Effector memory CD4-positive, alpha-beta T cell (primary cell): ENCODE measurements at places on chromosomes 6 and 20.
A peak's percentile ranks its signal among the peaks of the same experiment; 100 is the strongest.

GRCh38 chr6:111122458-111123286 lies 35.4 kb downstream of the SLC16A10 start:
- no peak for DNase-seq

- no peak for DNase-seq
Measured at GRCh38 chr20:63166193-63167020, 49.5 kb downstream of the YTHDF1 start.

GRCh38 chr6:78231002-78231401 lies 578.2 kb downstream of the MEI4 start:
- no peak for DNase-seq

- no peak for DNase-seq
Measured at GRCh38 chr6:102085257-102085656, 691.7 kb downstream of the GRIK2 start.

DNA sequence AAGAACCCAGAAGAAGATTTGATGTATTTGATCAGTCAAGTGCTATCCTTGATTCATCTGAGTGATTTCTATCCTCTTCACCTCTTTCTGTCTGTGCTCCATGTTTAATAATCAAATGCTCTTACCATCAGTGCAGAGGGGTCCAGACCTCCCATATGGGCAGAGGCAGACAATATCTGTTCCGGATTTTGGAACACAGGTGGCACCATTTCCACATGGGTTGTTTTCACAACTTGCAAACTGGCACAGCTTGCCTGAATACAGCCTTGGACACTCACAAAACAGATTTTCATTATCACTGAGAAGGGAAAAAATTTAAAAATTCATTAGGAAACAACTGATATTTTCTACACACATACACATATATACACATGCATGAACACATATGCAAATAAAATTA lies 228.5 kb downstream of the PHF3 start:
- no peak for DNase-seq

DNA sequence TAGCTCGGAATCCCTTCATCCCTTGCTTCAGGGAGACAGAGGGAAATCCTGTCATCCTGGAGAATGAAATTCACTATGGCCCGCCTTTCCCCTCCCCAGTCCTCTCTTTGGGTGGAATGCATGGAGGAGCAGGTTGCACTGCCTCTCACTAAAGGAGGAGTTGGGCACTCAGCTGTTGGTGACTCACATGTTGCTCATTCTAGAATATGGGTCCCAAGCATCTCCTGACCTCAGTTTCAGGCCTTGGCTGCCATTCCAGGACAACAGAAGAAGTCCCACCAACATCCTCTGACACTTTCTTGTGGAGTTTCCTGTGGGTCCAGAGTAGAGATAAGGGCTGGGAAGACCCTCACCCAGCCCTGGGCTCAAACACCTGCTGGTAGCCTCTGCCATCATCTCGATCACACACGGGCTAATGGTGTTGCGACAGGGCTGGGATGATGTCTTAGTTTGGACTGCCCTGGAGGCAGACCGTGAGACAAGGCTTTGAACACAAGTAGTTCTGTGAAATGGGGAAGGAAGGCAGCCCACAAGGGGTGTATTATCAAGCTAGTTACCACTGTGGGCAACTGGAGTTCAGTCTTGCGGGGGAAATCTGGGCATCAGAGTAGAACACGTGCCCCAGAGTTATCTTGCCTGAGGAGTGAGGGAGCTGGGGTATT lies 52.4 kb upstream of the RNF24 start:
- no peak for DNase-seq

DNA sequence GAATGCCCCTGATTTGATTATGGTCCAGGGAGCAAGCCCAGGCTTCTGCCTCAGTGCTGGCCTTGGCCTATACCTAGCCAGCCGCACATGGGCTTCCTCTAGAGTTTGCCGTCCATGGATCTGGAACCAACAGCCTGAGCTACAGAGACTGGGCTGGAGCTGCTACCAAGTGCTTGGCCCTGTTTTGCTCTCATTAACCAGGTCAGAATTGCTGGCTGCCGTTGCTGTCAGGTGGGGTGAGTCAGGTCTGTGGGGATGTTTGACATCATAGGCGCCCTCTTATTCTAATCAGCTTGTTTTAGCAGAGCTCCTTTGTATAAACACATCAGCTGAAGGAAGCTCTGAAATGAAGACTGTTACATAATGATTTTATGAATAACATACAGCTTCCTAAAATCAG lies 83.1 kb upstream of the PHACTR2 start:
- no peak for DNase-seq

DNA sequence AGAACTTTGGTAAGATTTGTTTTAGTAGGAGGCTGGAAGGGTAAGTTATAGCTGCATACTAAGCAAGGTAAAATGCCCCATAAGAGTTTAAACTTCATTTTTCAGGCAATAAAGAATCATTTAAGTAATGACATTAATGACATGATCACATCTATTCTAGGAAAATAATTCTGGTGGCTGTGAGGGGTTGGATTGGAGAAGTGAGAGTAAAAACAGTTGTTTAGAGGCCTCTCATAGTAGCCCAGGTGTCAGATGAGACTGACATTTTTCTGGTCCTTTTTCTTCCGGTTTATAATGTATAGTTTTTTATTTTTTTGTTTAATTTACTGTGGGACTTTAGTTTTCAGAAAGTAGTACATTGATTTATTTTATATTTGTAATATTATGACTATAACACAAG lies 40.8 kb downstream of the ITCH start:
- no peak for DNase-seq

DNA sequence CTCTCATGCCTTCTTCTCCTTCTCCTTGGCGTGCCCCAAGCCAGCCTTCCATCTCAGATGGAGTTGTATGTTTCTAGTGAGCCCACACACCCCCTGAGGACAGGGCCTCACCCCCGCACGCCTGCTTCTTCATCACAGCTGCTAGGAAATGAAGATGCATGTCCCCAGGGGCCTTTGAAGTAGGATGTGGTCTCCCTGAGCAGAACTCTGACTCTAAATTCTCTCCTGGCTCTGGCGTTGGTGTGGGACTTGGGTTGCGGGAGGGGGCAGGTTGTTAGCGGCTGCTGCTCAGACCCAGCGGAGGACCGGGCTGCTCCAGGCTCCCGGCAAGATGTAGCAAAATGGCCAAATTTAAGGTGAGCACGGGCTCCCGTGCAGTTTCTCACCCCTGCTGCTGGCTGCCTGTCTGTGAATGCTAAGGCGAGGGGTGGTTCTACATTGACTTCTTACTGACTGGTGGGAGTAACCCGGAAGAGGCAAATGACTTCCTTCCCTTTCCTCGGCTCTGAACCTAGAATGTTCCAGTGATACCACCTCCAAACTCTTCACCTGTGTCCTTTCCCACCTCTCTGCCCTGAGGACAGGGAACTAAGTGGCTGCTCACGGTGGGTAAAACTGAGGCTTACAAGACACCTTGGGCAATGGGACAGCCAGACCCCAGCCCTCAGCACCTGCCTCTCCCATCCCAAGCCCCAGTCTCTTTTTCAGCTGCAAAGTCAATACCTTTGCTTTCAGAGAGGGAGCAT lies 8.8 kb downstream of the SYNJ2 start:
- no peak for DNase-seq

DNA sequence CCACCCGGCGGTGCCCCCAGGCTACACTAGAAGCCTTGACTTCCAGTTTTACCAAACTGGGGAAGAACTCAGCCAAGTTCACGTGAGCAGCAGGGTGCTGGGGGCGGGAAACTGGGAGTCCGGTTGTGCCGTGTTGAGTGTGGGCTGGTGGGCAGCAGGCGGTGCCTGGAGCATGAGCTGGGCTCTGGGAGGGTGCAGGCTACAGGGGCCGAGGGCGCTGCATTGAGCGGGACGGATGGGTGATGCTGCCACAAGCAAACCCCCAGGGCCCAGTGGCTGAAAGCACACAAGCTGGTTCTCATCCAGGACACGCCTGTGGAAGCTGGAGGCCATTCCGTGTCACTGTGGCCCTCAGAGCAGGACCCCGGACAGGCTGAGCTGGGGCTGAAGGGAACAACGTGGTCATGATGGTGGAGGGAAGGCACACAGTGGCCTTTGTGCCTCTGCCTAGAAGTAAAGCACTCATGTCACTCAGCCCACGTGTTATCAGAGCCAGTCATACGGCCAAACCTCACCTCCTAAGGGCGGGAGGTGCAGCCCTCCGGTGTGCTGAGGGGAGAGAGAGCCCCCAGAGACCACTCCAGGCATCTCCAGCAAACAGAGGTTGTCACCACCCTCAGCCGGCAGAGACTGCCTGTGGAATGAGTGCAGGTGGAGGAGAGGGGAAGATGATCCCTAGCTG lies 29.5 kb downstream of the RBM38 start:
- no peak for DNase-seq

GRCh38 chr20:19292254-19292653 lies 79.8 kb downstream of the SLC24A3 start:
- no peak for DNase-seq

- DNase-seq: no peak
Measured at GRCh38 chr6:142648036-142648451, 296.9 kb downstream of the HIVEP2 start.

- DNase-seq: peak; percentile 56
Measured at GRCh38 chr6:26553264-26553634, 15.1 kb downstream of the HMGN4 start.

GRCh38 chr6:44624226-44624625 lies 236.7 kb downstream of the CDC5L start:
- DNase-seq: no peak

DNA sequence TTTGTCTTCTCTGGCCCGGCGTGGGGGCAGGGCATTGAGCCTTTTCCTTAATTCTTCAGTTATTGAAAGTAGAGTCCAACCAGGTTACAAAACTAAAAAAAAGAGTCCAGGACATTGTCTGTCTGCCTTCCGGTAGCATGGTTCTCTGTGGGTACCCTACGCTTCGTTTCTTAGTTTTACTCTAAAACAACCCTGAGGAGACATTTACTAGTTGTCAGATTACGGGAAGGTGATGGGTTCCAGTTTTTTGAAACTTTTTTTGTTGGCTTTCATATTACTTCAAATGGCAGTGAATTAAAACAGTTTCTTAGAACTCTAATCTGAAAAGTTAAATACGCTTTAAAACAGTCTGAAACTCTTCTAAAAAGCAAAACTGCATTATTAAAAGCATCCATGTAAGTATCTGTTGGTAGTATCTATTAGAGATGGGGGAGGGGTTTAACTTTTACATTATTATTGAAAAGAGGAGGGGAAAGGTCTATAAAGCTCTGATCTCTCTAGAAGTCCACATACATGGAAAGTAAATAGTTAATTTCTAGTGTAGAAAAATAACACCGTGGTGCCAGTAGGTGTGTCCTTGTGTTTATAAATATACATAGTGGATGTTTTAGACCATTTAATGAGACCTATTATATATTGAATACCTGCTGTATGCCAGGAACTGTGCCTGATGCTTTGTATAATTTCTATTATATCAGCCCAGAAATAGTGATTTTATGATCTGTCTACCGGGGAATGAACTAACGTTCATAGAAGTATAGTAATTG lies 2.2 kb downstream of the BICRAL start:
- no peak for DNase-seq
